ENCODE measurements at places on chromosomes 6 and 20.

- DNase-seq: no peak
Measured at GRCh38 chr20:15854911-15855310, 718.3 kb downstream of the KIF16B start.

DNA sequence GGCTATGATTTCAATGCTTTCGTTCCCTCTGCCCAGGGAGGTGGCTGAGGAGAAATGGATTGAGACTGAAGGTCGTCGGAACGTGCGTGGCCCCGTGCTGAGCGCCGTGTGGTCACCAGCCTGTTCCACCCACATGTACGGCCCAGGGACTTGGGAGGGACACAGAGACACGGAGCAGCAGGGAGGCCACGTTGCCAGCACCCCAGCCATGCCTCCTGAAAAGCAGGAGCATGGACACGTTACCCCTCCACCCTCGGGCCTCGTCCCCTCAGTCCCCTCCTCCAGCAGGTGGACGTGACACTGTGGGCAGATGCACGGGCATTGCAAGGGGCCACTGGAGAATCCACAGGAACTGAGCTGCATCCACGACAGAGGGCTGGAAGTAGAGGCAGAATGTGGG, 133.1 kb upstream of the CST7 start:
- no peak for DNase-seq

DNA sequence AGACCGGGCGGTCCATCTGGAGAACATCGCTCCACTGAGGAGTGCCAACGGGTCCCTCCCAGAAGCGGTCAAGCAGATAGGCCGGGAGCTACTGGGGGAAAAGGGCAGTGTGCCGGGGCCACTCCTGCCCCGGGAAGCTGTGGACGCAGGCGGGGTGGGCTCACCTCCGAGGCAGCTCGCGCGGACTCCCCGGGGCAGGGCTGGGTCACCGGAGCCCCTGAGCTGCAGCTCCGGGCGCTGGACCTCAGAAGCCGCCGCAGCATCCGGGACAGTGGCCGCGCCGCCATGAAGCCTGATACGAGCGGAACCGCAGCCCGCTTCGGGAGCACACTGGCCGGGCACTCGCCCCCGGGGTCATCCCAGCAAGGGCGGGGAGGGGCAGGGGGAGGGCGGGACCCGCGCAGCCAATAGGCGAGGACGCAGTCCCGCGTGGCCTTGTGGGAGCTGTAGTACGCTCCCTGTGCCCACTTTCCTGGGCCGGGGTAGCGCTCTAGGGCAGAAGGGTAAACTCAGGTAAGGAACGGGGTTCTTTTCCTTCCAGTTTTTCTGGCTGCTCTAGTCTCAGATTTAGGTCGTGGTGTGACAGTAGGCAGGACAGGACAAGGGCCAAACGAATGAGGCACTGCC, at the start of gene MOCS1:
MOCS1 (minus strand) TSS at position 332 of the 627 bp plus-strand sequence; CDS start at position 287, 45 bp downstream.
- DNase-seq: no peak

DNA sequence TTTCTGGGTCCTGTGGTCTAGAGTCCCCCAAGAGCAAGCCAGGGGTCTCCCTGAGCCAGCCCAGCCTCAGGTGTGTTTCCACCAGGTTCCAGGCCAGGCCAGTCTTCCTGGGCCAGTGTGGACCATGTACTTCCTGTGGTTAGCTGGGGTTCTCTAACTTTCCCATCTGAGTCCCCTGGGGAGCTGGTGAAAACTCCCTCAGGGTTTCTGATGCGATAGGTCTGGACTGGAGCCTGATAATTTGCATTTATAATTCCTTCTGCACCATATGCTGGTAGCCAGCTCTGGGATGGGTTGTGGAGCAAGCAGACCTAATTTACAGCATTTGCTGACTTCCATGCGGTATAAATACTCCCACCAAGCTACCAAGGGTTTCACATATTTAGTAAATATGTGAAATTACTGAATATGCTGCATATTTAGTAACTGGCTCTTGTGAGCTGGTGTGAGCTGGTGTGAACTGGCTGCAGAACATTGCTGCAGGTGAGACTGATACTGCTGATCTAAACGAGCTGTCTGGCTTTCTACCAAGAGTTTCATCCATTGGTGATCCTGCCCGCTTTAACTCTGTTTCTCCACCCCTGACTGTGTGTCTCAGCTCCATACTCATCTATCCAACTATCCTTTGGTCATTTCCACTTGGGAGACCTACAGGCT, 62.6 kb downstream of the RIN2 start:
- peak; percentile 19 for DNase-seq

GRCh38 chr6:5567352-5567751, 306.0 kb downstream of the FARS2 start:
- no peak for DNase-seq

- DNase-seq: no peak
Measured at GRCh38 chr20:50577175-50578018, 67.2 kb downstream of the PTPN1 start.

DNA sequence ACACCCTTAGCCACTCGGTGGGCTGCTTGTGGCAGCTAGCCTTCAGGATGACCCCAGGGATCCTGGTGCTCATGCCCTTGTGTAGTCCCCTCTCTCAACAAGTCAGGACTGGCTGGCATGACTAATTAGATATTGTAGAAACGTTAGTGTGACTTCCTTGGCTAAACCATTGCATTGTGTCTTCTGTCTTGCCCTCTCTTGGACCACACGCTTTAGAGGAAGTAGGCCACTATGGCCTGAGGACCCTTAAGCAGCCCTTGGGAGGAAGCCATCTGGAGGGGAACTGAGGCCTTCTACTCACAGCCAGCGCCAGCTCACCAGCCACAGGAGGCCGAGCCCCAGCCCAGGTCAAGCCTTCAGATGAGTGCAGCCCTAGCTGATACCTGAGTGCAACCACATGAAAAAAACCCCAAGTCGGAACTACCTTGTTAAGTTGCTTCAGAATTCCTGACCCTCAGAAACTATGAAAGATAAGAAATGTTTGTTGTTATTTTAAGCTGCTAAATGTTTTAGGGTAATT, 10.1 kb downstream of the ANGPT4 start:
- DNase-seq: no peak

DNA sequence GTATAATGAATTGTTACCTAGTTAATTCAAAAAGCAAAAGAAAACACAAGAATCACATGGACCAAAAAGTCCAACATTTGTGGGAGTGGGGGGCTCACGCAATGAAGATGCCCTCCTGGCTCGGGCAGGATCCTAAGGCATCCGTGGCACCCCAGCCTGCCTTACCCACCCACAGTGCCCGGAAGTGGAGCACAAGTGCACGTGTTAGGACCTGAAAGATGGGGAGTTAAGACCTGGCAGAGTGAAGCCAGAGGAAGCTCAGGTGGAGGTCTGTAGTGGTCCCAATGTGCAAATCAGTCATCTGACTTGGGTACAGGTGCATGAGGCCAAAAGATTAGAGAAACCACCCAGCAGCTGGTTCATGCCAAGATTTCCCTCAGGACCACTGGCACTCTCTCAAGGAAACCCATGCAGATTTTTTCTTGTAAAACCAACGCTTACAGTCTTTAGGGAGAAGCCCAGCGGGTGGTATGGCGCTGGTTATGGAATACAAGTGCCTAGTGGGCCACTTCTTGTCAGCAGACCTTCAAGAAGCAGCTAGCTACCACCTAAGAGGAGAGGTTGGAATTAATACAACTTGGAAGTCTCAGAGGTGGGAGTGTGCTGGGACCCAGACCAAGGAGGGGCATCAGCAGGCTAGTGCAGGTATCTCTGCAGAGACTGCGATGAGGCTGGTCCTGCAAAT, 42.1 kb downstream of the BFSP1 start:
- DNase-seq: no peak

DNA sequence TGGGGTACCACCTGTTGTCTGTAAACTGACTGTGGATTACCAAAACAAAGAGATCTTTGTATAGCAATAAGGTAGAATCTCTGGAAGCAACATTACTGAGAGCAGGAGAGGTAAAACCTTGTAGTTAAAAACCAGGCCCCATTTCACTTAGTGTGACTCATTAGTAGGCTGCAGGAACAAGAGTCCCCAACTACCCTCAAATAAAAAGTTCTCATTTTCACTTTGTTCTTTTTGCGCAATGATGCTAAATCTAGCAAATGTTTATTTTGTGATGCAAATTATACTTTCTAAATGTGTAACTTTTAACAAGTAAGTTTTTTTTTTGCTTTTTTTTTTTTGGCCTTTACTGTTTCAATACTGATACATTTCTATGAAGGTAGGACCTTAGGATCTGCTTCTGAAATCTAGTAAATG, 67.1 kb downstream of the ESF1 start:
- no peak for DNase-seq

GRCh38 chr20:54619181-54619580, 143.8 kb downstream of the DOK5 start:
- DNase-seq: no peak

Data from astrocyte of the cerebellum (primary cell).